Brain (organoid and tissue), 16 donors: ENCODE measurements at places on chromosomes 6 and 20. TPM values are rescaled to one million over a fixed set of nuclear protein-coding genes. Genes with fewer than 3 reads are reported as not detected.
A peak's percentile ranks its signal among the peaks of the same experiment; 100 is the strongest.

- DNase-seq: no peak
Observed at GRCh38 chr20:63171991-63172390, 43.9 kb downstream of the YTHDF1 start.

DNA sequence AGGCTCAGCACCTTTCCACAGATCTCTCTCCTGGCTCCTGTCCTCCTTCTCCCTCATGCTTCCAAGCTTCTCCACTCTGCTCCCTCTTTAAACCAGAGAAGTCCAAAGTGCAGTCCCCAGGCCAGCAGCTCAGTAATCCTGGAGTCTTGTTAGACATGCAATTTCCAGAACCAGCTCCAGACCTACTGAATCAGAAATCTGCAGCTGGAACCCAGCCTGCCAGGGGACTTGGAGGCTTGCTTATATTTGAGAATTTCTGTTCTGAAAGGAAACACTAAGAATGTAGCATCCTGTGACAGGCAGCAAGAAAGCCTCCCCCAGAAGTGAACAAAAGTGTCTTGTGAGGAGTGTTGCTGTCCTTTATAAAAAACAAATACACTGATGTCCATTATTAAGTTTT is 438.1 kb downstream of the BCKDHB start:
- no peak for DNase-seq

- no peak for DNase-seq
Observed at GRCh38 chr6:120451508-120451907, 882.8 kb downstream of the TBC1D32 start.

DNA sequence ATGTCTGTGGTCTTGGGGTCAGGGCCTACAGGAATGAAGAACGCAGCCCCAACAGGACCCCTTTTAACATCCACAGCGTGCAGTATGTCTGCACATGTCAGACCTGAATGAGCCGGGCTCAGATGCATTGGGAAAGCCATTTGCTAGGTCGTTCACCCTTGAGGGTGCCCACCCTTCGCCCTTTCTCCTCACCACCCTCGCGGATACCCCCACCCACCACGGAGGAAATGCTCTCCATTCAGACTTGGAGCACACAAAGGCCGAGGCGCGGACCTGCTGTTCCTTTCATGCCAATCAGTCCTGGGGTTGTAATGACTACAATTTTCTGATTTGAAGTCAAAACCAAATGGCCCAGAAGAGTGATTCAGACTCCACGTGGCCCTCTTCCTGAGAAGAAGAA is 62.7 kb downstream of the EDN3 start:
- DNase-seq: peak; percentile 62

DNA sequence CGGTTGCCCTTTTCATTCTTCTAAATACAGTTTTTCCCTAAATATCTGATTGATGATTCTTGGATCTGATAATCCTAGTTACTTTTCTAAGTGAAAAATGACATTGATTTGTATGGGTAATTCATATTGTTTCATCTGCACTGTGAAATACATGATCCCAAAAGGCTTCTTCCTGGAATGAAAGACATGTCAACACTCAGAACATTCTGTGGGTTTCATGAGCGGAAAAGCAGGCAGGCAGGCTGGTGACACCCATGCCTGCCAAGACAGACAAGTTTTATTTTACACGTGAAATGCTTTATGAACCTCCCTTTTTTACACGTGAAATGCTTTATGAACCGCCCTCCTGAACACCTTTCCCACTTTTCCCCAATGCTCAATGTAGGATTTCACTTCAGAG is 105.0 kb downstream of the PRKN start:
- peak; percentile 43 for DNase-seq

- DNase-seq: no peak
Observed at GRCh38 chr6:98894810-98895209, 52.9 kb downstream of the FBXL4 start.

GRCh38 chr20:53660078-53660909 is 66.7 kb upstream of the ZNF217 start:
- DNase-seq: peak; percentile 13

- DNase-seq: no peak
Observed at GRCh38 chr6:134624781-134625180, 306.9 kb upstream of the SGK1 start.

GRCh38 chr6:43887340-43887858 is 117.4 kb downstream of the VEGFA start:
- no peak for DNase-seq

DNA sequence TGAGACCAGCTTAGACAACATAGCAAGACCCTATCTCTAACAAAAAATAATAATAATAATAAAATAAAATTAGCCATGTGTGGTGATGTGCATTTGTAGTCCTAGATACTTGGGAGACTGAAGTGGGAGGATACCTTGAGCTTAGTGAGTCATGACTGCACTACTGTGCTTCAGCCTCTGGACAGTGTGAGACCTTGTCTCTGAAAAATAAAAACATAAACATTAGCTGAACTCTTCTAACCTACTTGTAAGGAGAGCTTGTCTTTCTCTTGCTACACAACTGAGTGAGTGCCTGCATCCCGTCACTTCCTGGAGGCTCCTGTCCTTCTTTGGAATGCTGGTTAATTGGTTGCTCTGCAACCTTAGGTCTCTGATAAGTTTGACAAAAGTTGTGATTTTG is 5.1 kb upstream of the DBNDD2 start:
- DNase-seq: no peak

- no peak for DNase-seq
Observed at GRCh38 chr6:44868910-44869309, 459.2 kb upstream of the RUNX2 start.

- DNase-seq: peak; percentile 7
Observed at GRCh38 chr20:18904624-18905023, 91.0 kb downstream of the SCP2D1 start.

Gene CCR6
- 0.27 TPM for polyA plus RNA-seq

Gene MMP24
- 28.6 TPM for polyA plus RNA-seq

Gene RCAN2
- polyA plus RNA-seq: 33.2 TPM

Gene KCNQ2
- polyA plus RNA-seq: 100 TPM

Gene SLX4IP
- 1.9 TPM for polyA plus RNA-seq

Gene MCCD1
- not detected for polyA plus RNA-seq

Gene FAM8A1
- 13.3 TPM for polyA plus RNA-seq

Gene CDSN
- not detected for polyA plus RNA-seq
